Mesenteric fat pad (tissue), 1 donor: ENCODE measurements at places on chromosomes 1 and 21. TPM values are rescaled to one million over a fixed set of nuclear protein-coding genes. Genes with fewer than 3 reads are reported as not detected.
A peak's percentile ranks its signal among the peaks of the same experiment; 100 is the strongest.

DNA sequence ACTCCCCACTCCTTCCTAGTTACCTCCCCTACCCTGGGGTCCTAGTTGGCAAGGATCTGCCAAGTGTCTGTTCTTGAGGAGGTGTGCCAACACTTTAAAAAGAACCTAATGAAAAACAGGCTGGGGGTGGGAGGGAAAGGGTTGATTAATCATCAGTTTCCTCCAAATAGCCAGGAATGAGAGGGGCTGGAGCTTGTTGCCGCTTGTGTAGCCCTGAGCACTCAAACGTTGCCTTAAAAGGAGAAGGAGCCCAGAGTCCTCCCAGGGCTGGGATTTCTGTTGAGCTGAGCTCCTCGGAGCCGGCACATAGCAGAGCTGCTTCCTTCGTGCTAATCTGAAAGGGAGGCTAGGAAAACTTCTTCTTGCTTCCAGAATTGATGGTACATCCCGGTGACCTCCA, 15.9 kb downstream of the SHISA4 start:
- no peak for DNase-seq

DNA sequence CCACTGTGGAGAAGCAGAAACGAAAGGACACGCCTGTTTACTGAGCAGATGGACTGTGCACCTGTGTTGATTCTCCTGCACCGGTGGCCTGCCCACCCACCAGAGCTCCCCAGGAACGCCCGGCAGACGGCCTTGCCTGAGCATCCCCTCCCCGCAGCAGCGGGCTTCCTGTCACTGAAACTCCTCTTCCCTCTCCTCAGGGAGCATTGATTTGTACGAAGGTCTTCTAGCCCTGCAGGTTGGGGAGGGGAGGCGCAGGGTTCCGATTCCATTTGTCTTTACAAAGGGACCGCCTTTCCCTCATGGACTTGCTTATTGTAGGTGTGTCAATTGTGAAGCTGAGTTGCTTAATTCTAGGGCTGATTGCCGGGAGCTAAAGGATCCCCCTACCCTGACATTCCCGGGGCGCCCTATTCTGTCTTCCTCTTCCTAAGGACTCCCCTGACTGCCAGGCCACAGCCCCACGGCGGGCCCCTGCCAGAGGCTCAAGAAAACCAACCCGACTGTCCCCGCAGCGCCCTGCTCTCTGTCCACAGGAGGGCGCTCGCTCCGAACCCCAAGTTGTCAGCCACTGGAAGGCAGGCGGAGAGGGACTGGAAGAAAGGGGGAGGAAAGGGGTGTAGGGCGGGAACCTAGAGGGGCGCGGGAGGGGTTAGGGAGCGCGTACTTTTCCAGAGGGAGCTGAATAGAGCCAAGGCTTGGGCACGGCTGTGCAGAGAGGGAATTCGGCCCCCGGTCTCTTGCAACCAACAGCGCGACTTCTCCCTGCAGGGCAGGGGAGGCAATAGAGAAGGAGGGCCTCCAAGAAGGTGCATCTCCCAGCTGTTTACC, 2.8 kb downstream of the S100A6 start:
- peak; percentile 95 for DNase-seq

DNA sequence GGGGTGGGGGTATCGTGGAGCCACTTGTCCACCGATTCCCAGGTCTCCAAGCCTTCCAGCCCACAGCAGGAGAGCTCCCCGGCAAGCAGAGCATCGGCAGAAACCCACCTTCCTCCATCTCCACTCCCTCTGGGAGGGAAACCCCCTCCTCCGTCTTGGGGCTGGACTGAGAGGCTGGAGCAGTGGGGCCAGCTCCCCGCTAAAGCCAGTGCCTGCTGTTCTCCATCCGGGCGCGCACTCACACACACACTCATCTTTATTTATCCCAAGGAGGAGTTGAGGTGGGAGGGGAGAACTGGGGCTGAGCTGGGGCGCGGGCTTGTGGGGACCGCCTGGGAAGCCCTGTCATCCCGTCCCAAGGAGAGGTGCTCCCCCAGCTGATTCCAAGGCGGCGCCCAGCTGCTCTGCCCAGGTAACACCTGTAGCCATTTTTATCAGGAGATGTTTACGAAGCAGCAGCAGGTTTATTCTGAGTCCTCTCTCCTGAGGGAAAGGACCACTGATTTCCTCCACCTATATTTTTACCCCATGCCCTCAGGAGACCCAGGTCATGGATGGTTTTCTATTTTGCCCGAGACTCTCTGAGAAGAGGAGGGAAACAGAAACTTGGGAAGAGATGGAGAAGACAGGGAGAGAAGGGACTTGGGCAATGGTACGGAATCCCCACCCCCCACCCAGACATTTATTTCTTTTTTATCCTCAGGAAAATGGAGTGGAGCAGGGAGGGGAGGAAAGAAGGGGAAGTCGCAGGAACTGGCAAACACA, 2.1 kb downstream of the KCNN3 start:
- DNase-seq = no peak

GRCh38 chr1:32759997-32760623, 57.0 kb downstream of the YARS1 start:
- no peak for DNase-seq

DNA sequence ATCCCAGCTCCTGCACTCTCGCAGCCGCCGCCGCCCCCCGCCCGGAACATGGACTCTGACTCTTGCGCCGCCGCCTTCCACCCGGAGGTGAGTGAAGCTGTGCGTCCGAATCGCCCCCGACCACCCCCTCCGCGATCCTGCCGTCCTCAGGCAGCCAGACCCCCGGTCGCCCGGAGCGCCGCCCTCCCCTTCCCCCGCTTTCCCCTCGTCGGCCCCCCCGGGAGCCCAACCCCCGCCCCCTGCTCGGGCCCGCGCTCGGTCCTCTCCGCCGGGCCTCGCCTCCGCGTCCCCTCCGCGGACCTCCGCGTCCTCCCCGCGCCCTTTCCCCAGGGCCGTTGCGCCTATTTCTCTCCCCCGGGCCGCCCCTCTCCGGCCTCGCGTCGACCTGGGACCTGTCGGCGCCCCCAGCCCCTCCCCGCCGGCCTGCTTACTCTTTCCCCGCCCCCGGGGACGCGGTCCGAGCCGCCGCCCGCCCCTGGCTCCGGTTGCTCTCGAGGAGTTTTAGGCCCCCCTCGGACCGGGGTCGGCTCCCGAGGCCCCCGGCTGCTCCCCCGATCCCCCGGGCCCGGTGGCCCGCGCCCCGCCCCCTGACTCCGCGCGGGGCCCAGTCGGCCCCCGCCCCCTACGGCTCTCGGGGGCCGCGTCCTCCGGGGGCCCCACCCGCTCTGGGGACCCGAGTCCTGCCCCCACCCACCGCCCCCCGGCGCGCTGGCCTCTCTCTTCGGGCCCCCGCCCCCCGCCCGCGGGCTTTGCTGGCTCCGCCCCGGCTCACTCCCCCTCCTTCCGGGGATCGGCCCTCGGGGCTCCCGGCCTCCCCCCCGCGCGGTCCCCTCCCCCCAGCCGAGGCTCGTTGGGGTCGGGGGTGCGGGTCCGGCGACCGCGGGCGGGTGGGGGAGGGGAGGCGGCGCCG, 743 bp downstream of the PHF13 start:
- DNase-seq = no peak

GRCh38 chr1:158374860-158375259, 21.2 kb downstream of the CD1E start:
- DNase-seq = no peak

DNA sequence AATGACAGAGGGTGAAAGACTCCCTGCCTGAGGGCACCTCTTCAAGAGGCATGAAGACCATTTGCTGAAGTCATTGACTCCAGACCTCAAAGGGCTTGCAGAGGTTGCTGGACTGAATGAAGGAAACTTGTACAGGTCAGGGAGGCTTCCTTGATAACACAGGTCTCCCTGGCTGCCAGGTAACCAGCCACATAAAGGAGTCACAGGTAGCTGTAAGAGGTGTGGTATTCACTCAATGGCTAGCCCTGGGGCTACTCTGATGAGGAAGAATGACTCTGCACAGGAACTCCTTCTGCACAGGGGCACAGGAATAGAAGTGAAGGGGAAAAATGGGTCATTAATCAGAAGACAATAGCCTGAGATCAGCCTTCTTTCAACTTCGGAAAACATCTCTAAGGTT, 187.5 kb downstream of the LMX1A start:
- DNase-seq = no peak

DNA sequence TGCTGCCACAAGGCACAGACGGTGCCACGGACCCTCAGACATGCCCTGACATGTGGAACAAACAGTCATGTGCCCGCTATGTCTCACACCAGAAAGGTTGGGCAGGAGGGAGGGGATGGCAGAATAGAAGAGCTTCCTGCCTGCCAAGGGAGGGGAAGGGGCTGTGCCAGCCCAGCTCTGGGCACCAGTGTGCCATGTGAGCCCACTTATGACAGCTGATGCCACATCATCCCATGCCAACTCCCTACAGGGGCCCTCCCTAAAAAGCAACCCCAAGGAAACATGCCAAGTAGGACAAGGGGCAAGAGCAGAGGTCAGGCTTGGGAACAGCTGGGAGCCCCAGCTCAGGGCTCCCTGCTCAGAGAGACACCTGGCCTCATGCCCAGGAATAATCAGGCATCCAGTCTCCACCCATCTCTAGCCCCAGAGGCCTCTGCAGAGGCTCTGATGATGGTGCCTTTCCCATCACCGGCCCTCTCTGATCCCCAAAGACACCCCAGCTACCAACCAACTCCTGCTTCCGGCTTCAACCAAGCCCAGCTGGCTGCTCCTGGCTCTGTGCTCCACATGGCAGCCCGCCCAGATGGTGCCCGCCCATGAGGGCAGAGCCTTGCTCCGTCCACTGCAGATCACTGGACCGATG, 10.3 kb downstream of the ADGRB2 start:
- no peak for DNase-seq

DNA sequence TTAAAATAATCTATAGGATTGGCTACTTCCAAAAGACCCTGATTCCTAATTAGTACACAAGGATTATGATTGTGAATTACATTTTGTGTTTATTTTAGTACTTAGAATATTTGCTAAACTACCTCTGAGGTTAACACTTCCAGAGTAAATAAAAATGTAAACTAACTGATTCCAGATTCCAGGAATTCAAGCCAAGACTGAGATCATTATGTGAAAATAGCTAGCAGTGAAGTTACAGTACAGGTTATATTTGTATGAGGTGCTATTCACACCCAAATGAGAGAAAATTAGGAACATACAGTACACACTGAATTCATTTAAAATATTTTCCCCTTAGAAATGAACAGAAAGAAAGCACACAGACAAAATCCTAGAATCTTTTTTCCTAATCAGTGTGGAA, 28.8 kb downstream of the TTLL7 start:
- DNase-seq = no peak

DNA sequence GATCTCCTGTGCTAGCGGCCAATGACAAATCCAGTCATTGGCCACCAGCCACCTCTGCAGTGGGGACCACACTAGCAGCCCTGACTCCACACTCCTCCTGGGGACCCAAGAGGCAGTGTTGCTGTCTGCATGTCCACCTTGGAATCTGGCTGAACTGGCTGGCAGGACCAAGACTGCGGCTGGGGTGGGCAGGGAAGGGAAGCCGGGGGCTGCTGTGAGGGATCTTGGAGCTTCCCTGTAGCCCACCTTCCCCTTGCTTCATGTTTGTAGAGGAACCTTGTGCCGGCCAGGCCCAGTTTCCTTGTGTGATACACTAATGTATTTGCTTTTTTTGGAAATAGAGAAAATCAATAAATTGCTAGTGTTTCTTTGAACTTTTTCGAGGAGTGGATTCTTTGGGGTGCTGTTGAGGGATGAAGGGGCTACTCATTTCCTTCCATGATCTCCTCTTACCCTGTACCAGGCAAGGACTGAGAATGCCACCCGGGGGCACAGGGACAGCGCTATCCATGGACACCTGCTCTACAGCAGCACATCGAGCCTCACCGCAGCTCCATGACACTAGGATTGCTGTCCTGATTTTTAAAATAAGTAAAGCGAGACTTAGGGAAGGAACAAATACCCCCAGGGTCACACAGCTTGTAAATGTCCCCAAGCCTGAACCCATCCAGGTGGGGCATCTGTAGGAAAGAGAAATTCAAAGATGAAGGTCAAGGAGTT, 44.7 kb downstream of the TNNT2 start:
- DNase-seq = no peak

DNA sequence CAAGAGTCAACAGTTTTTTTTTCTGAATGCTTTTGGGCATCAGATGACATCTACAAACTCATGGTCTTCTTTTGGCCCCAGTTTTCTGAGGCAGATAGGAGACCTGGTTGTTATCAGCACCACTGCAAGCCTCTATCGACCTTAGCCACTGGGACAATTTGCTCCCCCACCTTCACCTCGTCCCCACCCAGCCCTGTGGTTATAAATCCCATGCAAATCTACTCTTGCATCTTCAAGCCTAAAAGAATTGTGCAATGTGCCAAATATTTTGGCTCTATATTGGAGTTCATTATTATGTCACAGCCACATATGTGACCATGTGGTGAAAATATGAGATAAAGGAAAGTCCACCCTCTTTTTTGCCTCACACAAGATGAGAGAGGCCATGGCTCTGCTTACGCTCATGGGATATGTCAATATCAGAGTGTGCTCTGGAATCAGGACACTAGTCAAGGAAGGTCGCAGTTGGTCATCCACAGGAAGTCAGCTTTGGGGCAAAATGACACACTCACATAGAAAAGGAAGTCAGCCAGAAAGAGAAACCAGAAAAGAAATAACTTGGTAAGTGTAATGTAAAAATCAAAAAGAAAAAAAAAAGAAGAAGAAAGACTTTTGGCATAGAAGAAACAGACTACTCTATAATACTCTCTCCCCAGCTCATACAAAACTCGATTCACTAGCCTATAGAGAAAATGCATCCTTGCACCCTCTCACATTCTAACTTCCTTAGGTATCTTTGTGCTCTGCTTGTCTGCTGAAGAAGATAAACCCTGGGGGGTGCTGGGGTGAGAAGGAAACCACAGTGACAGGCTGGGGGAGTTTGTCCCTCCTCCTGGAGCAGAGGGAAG, 21.2 kb downstream of the SLC30A10 start:
- DNase-seq = no peak

DNA sequence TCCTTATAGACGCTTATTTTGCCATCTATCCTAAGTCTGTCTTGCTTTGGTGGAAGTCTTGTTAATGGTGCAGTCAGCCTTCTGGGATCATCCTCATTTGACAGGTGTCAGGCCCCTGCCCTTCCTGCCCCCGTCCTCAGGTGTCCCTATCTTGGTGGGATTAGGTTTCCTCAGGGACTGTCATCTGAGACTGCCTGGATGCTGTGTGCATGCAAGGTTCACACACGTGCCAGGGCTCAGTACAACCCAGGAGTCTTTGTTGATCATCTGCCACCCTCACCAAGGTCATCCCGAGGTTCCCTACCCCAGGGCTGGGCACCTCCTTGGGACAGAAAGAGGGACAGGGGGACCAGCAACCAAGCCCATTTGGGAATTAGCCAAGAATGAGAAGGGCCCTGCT, 18.0 kb downstream of the PADI2 start:
- no peak for DNase-seq

GRCh38 chr1:85330711-85331290, 54.4 kb upstream of the BCL10 start:
- DNase-seq = no peak

GRCh38 chr1:202967684-202968281, 726 bp upstream of the CYB5R1 start:
- DNase-seq = no peak

Gene KRTAP10-3
- total RNA-seq = not detected

Gene TDRKH
- 4.9 TPM for total RNA-seq

Gene SLC44A5
- 0.10 TPM for total RNA-seq

Gene TRIM63
- total RNA-seq = 0.26 TPM

Gene MSH4
- total RNA-seq = not detected

Gene CACYBP
- 83.7 TPM for total RNA-seq

Gene ACTL8
- total RNA-seq = not detected

Gene DNALI1
- 3.1 TPM for total RNA-seq

Gene ADGRL2
- total RNA-seq = 37.1 TPM

Gene CELA2B
- not detected for total RNA-seq

Gene AVPR1B
- total RNA-seq = not detected

Gene PTPRC
- 65.8 TPM for total RNA-seq

Gene FAM151A
- 0.84 TPM for total RNA-seq

Gene CSTB
- 84.9 TPM for total RNA-seq

Gene DYNLT5
- 1.7 TPM for total RNA-seq
